ENCODE measurements at places on chromosomes 2 and 18.

GRCh38 chr18:45733535-45733934 lies 9.6 kb downstream of the SLC14A1 start:
- no peak for DNase-seq

GRCh38 chr2:64277101-64277849 lies 133.1 kb upstream of the PELI1 start:
- DNase-seq = no peak

DNA sequence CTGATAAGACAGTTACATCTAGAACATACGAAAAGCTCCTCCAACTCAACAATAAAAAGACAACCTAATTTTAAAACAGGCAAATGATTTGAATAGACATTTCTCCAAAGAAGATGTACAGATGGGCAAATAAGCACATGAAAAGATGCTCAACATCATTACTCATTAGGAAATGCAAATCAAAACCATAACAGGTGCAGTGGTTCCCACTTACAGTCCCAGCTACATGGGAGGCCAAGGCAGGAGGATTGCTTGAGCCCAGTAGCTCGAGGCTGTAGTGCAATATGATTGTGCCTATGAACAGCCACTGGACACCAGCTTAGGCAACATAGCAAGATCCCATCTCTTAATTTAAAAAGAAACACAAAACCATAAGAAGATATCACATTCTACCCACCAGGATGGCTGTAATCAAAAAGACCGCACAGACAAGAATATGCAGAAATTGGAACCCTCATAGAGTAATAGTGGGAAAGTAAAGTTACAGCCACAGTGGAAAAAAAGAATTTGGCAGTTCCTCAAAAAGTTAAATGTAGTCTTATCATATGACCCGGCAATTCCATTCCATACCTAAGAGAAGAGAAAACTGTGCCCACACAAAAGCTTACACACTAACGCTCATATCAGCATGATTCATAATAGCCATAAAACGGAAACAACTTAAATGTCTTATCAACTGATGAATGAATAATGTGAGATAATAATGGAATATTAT lies 30.5 kb upstream of the ARMC9 start:
- DNase-seq = no peak

- DNase-seq = no peak
Measured at GRCh38 chr18:24011123-24011917, 3.2 kb upstream of the TTC39C start.

DNA sequence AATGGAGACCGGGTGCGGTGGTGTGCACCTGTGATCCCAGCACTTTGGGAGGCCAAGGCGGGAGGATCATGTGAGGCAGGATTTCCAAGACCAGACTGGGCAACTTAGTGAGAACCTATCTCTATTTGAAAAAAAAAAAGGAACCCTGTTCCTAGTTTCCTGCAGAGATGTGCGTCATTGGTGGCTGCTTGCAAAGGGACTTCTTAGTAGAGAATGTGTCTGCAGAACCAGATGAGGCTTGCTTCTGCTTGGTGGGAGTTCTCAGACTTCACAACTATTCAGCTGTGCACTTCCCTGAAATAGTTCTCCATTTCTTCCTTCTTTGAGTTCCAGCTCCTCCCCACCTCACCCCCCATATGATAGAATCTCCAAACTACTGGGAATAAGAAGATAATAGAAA lies 22.3 kb downstream of the ZCCHC2 start:
- DNase-seq = no peak

DNA sequence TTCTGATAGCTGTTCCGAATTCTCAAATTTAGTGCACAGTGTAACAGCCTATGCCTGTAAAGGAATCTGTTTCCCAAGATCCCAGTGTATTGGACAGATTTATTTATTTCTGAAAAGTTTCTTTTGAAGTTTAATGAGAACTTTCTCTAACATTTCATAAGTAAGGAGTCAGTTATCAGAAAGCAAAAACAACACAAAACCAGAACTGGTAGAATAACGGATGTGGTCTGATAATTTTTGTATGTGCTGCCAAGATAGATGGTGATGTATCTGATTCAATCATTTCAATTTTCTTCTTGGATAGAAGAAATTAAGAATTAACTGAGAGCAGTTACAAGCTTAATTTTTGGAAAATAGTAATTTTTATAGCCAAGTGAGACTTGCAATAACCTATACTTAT lies 374.3 kb downstream of the SOCS6 start:
- DNase-seq = no peak

GRCh38 chr18:62277045-62277444 lies 48.1 kb upstream of the TNFRSF11A start:
- no peak for DNase-seq

DNA sequence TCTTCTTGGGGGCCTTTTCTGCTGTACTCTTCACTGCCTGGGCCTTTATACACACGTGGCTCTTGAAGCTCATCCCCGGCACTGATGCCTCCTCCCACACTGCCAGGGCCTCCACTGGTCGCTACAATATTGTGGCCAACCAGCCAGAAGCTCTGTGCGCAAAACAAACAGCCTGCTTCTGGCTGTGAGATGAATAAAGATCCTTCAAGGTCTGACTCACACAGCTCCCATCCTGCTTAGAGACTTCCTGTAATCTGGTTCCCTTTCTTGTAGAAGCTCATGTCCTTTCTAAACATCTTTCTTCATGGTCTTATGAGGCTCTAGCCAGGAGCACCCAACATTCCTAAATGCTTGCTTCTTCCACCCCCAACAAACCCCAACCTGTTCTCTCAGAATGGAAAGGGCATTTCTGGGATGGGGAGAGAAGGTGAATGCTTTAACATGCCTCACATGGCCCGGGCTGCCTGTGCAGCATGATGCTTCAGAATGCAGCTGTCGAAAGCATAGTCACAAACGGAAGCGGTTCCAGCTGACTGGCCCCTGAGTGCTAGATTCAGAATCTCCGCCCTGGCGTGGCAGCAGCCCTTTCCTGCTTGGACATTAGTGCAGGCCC lies 24.6 kb downstream of the NRP2 start:
- no peak for DNase-seq

DNA sequence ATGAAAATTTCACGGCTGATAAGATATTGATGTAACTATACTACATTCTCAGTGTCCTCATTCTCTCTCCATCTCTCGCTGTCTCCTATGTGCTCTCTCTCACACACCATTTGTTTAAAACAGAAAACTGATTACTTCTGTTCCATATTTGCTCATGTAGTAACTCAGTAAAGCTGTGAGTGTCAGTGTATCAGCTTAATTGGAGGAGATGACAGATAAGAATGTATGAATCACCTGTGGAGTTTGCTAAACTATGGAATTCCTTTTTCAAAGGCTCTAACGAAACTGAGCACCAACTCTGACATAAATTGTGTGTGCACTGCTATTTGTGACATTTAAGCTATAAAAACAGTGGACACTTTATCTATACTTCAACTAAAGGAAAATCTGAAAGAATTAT lies 1080.0 kb downstream of the DSC3 start:
- no peak for DNase-seq

DNA sequence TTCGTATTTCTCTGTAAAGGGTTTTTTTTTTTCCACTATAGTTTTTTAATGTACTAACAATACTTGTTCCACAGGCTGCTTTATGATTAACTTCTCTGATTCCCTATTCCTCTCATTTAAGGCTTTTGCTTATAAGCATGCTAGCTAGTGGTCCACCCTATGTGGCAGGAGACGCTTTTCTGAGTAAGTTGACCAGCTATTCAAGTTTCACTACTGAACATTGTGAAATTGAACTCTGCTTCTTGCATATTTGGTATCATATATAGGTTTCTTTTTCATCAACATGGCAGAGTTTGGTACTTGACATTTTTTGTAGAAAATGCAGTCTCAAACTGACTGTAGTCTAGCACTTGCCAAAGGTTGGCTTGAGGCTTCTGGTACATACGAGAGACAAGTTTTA lies 74.2 kb downstream of the OTX1 start:
- no peak for DNase-seq

DNA sequence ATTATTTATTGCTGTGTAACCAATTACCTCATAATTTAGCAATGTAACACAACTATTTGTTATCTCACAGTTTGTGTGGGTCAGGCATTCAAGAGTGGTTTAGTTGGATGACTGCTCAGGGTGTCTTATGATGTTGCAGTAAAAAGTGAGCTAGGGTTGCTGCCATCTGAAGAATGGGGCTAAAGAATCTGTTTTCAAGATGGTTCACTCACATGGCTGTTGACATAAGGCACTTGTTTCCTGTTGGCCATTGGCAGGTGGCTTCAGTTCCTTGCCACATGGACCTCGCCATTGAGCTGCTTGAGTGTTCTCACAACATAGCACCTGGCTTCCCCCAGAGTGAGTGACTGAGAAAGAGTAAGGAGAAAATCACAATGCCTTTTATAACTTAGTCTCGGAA lies 123.2 kb downstream of the TMEM17 start:
- no peak for DNase-seq

GRCh38 chr2:9099341-9099751 lies 95.9 kb upstream of the MBOAT2 start:
- no peak for DNase-seq

- no peak for DNase-seq
Measured at GRCh38 chr2:115122701-115123100, 680.3 kb downstream of the DPP10 start.

GRCh38 chr18:7062811-7063210 lies 54.8 kb downstream of the LAMA1 start:
- DNase-seq = no peak

- no peak for DNase-seq
Measured at GRCh38 chr2:222670191-222671038, 1.0 kb upstream of the MOGAT1 start.

DNA sequence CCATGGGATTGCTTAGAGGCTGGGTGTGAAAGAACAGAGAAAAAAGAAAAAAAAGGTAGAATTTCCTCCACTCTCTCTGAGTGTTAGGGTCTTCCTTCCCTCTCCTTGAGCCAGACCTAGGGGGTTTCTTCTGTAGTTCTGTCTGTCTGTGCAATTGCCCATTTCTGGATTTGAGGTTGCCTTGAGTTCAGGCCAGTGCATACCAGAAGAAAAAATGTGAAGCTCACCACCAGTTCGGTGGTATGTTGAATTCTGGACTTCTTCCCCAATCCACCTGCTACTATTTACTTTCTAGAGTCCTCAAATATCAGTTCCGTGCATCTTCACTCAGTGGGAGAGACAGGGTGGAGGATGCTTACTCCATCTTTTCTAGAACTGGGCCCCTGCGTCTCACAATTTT lies 15.3 kb upstream of the SELENOI start:
- DNase-seq = no peak

GRCh38 chr18:44987371-44987770 lies 306.7 kb downstream of the SETBP1 start:
- DNase-seq = no peak

DNA sequence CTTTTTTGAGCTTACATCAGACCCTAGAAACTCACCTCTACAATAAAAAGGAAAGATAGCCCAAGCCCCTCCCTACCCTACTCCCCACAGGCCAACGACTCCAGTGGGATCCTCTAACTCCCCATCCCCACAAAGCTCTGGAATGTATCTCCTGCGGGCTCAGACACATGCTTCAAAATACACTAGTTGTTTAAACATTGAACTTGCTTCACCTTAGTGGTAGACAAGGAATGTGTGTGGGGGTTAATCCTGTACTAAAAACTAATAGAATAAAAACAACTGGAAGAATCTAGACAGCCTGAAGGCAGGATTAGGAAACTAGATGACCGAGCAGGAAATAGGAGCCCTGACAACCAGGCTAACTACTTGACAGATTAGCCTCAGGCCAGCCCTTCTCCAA lies 211.5 kb downstream of the SUCLG1 start:
- no peak for DNase-seq

Measured in left forelimb (tissue), 1 donor.